ENCODE measurements at places on chromosomes 5 and 9.

DNA sequence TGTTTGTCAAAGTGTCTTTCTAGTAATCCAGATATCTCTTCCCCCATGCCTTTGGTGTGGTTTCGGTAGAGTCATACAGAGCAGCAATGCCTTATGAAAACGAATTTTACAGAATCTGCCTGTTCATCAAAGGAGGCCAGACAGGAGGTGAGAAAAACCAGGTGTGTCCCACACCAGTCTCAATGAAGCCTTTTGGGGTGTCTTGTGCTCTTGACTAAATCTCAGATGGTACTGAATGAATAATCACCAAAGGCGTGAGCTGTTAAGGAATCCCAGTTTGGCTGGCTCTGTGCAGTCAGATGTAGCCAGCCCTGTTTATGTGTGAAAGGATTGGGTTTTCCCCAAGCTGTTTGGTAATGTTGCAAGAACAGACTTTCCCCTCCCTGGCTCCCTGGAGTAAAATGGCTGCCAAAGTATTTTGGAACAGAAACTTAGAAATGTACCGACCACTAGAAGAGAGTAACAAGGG is 70.8 kb upstream of the CDKN2B start:
- DNase-seq: peak; percentile 53

GRCh38 chr9:114446036-114446435 is 58.3 kb upstream of the AKNA start:
- DNase-seq: no peak

DNA sequence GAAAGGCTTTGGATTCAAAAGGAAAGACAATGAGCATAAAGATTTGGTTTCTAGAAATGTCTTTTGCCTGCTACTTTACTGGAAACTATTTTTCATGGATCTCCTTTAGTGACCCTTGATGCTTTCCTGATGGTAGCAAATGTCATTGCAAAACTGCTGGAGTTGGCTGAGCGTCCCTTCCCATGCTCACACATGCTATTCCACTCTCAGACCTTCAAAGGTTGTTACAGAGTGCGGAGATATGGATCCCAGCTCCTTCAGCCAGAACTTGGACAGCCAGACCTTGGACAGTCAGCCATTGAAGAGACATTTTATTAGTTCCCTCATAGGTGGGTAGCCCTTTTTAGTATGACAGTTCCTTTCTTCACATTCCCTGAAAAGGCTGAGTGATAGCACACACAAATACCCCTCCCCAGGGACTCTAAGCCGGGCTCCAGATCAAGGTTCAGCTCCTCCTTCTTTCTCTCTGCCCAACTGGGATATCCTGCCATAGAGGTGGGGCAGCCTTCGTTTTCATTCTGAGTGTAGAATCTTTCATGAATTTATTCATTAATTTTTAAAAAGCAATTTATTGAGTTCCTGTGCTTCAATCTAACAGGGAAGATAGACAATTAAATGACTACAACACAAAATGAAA is 153.3 kb upstream of the SLC44A1 start:
- DNase-seq: no peak

DNA sequence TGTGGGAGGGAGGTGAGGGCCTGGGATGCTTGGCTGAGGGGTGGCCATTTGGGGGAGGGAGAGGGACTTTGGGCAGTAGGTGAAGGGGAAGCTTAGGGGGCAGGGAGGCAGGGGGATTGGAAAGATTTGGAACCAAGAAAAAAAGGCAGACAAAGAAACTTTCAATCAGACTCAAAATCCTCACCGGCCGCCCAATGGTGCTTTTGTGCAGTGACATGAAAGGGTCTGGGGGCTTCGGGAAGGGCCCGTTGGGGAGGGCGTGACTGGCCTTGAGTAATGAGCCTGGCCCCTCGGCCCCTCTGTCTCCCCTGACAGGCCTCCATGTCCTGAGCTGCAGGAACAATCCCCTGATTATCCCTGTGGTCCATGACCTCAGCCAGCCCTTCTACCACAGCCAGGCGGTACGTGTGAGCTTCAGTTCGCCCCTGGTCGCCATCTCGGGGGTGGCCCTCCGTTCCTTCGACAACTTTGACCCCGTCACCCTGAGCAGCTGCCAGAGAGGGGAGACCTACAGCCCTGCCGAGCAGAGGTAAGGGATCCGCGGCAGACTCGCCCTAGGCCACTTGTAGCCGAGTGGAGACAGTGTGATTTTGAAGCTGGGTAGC is 181.1 kb downstream of the PAPPA start:
- DNase-seq: no peak

GRCh38 chr9:124733964-124734740 is 37.0 kb downstream of the NR6A1 start:
- no peak for DNase-seq

DNA sequence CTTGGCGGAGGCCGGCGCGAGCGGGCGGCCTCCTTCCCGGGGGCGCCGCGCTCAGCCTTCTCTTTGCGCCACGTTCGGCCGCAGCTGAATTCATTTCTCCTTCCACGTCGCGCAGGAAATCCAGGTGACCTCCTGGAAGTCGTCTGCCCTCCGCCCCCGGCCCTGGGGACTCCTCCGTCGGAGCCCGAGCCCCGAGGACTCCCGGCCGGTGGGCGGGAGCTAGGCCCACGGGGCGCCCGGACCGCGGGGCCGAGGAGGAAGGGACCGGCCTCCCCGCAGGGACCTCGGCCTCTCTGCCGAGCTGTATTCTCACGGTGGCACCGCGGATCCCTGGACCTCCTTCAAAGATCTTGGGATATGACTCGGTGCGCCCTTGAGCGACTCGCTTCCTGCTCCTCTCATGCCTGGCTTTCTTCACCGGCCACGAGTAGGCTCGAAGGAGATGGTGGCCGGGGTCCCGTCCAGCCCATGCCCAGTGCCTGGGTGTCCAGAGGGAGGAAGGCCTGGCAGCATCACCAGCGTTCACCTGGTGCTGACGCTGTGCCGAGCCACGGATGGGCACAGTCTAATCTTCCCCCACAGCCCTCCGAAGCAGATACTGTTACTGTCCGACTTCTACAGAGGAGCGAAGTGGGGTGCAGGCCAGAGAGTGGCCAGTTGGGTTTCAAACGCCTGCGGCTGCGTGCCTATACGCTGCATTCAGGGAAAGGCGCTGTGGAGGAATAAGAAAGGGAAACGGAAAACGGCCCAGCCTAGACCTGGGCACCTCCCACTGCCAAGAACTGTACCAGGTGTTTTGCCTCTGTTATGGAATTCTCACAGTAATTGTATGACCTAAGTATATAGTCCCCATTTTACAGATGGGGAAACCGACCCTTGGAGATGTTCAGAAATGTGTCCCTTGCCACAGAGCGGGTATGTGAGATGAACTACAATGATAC is 47.3 kb downstream of the PAX5 start:
- DNase-seq: no peak

- no peak for DNase-seq
Observed at GRCh38 chr9:9142001-9142400, 1342.4 kb upstream of the DMAC1 start.

DNA sequence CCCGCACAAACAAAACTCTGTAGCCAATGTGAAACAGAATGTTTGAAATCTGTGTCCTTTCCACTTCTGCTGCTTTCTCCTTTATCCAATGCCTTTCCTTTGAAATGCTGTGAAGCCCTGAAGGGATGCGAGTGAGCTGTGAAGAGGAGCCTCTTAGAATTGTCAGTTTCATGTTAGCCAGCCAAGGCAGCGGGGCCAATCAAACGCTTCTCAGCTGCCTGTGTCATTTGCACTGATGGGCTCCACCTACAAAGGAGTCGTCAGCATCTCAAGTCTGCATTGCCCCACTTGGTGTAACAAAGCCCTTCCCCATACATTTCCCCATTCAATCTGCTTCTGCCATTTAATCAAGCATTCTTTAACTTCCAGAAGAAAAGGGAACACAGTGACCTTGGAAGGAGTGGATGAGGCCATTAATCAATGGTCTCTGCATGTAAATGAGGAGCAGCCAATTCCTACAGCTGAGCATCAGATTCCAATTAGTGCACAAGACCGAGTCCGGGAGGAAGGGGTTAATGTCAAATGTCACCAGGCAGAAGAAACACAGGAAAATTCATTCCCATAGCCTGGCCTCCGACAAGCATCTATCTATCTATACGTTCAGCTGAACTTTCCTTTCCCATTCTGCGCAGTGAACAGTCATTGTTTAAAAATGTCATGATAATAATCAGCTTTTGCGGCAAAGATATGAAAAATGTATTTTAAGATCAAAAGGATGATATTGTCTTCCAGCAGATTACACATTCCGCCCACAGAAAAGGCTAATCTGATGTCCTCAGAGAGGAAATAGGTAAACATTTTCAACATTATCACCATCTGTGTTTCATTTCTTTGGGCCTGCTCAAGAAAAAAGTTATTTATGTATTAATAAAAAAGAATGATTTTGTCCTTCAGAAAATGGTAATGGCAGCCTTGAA is 154.6 kb downstream of the FSTL4 start:
- DNase-seq: no peak

DNA sequence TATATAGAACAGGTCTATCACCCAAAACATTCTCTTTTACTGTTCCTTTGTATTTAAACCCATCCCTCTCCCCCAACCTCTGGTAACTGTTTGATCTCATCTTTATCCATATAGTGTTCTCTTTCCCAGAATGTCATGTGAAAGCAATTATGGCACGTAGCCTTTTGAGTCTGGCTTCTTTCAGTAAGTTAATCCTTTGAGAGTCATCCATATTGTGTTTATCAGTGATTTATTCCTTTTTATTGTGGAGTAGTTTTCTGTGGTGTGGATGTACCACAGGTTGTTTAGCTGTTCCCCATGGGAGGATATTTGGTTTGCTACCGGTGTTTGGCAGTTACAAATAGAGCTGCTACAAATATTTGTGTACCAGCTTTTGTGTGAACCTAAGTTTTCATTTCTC is 38.0 kb downstream of the HMGXB3 start:
- no peak for DNase-seq

- DNase-seq: no peak
Observed at GRCh38 chr5:78597068-78597973, 51.3 kb downstream of the LHFPL2 start.

GRCh38 chr5:14451871-14452270 is 129.7 kb upstream of the OTULINL start:
- no peak for DNase-seq

GRCh38 chr5:32753051-32753450 is 41.9 kb downstream of the NPR3 start:
- peak; percentile 38 for DNase-seq

- no peak for DNase-seq
Observed at GRCh38 chr5:168291342-168291963, at the start of gene WWC1. Gene WWC1, plus strand, starts transcription at chr5:168291645. Its CDS starts 508 bp downstream, at chr5:168292153.

DNA sequence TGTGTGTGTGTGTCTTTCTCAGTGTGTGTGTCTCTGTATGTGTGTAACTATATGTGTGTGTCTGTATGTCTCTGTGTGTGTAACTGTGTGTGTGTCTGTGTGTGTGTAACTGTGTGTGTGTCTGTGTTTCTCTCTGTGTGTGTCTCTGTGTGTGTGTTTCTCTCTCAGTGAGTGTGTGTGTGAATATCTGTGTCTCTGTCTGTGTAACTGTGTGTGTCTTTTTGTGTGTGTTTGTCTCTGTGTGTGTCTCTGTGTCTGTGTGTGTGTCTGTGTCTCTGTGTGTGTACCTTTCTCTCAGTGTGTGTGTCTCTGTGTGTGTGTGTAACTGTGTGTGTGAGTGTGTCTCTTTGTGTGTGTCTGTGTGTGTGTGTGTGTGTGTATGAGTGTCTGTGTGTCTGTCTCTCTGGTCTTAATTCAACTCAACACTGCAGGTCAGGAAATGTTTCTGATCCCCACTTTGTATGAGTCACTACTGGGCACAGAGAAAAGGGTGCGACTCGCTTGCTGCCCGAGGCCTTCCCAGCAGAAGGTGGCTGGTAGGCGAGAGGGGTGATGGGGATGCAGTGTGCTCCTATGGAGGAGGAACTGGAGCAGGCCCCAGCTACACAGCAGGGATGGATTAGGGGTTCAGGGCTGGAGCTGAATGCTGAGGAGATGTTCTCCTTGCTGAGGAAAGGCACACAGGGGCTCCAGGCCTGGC is 52.1 kb downstream of the NSG2 start:
- no peak for DNase-seq

DNA sequence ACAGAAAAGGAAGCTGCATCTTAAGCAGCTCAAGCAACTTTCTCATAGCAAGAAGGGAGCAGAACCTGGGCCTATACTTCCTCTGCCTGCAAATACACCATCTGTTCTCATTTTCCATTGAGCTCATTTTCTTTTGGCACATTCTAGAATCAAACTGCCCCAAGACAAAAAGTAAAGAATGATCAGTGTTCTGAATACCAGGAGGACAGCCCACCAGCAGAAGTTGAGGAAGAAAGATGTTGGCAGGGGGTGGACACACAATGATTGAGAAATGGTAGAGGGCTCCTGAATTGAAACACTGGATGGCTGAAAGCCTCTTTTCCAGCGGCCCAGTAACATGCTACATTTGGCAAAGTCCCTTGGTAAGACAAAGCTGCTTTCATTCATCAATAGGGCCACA is 171.8 kb downstream of the MED10 start:
- DNase-seq: no peak

DNA sequence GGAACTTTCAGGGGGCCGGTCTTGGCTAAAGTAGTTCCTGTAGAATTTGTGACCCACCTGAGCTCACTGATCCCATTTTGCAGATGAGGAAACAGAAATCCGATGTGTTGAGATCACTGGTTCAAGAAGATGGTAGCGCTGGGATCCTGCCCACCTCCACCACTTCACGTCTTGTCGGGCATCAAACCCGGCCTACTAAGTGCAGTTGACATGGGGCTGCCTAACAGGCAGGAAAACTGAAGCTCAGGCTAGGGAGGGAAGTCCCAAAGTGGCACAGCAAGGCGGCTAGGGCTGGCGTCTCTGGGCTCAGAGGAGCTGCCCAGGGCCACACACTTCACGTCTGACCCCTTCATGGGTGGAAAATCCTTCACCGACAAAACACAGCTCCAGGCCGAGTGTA is 502 bp upstream of the ENG start:
- DNase-seq: no peak

GRCh38 chr9:112621018-112621655 is 96.8 kb downstream of the INIP start:
- no peak for DNase-seq

GRCh38 chr9:71681708-71682272 is 86.5 kb downstream of the CEMIP2 start:
- no peak for DNase-seq

DNA sequence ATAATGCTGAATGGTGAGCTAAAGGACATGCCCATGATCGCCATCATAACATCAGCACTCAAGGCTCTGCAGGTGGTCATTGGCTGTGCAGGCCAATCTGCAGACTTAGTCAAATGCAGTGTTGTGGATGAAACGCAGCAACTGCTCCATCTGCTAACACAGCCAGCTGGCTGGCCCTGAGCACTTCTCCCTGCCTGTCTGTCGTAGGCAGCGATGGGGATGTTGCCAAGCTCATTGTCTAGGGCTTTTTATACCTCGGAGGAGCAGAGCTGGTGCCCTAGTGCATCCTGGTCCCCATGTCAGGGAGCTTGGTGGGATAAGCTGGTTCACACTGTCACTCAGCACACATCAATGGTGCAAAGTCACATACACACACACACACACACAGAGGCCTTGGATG is 189.4 kb downstream of the TENT4A start:
- DNase-seq: no peak

- DNase-seq: no peak
Observed at GRCh38 chr5:55852503-55852902, 1.3 kb downstream of the IL31RA start.

- DNase-seq: no peak
Observed at GRCh38 chr5:79001471-79001870, 16.4 kb upstream of the ARSB start.

- DNase-seq: no peak
Observed at GRCh38 chr5:168877132-168877892, 298.1 kb upstream of the PANK3 start.

GRCh38 chr9:15357050-15357653 is 50.1 kb upstream of the TTC39B start:
- DNase-seq: no peak

GRCh38 chr5:42887575-42887974 is 75.9 kb upstream of the SELENOP start:
- no peak for DNase-seq

- peak; percentile 40 for DNase-seq
Observed at GRCh38 chr5:318341-318897, 3.1 kb upstream of the AHRR start.

All from AG09309 (cell line).